ENCODE measurements at places on chromosomes 6 and 20.

- no peak overlapping the region for H3K27ac ChIP-seq
- DNase-seq: no peak
- no peaks in the 10 kb centered on the region for H3K4me1 ChIP-seq
- H3K36me3 ChIP-seq: no peaks in the 10 kb centered on the region
Measured at GRCh38 chr20:53788253-53789022, 194.8 kb upstream of the ZNF217 start.

DNA sequence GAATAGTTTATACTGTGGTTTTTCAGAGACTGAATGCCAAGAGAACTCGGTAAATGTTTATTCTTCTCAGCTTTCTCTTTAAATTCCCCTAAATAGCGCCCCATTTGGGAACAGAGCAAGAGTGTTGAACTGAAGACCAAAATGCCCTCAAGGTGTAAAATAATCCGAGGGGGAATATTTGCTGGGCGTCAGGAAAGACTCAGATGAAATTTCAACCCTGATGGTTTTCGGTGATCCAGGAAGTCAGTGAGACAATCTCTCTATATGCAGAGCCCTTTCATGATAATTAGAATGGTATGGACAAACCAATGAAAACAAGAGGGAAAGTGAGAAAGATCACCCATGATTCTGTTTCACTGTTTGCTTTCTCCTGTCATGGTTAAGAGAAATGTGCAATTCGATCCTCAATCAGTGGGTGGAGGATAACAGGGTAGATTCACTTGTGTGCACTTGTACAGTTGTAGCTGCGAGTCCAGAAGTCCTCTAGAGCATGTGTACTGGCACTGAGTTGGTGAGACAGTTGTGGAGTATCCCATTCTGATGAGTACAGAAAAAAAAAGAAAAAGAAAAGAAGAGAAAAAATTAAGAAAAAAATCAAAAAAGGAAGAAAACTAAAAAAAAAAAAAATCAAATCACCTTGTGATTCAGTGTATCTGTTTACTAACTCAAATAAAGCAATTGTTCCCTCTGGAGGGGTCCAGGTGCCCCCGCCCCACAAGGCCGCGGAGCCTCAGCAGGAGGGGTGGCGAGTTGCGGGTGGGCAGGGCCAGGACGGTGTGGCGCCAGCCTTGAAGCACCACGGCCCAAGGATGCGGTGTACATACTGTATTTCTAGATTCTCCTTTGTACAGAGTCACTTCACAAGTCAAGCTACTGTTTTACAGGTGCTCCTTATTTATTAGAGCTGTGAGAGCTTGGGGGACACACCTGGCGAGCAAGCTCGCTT lies 164.9 kb downstream of the SCML4 start:
- no peak overlapping the region for H3K4me3 ChIP-seq
- DNase-seq: no peak
- no peaks in the 10 kb centered on the region for H3K36me3 ChIP-seq

DNA sequence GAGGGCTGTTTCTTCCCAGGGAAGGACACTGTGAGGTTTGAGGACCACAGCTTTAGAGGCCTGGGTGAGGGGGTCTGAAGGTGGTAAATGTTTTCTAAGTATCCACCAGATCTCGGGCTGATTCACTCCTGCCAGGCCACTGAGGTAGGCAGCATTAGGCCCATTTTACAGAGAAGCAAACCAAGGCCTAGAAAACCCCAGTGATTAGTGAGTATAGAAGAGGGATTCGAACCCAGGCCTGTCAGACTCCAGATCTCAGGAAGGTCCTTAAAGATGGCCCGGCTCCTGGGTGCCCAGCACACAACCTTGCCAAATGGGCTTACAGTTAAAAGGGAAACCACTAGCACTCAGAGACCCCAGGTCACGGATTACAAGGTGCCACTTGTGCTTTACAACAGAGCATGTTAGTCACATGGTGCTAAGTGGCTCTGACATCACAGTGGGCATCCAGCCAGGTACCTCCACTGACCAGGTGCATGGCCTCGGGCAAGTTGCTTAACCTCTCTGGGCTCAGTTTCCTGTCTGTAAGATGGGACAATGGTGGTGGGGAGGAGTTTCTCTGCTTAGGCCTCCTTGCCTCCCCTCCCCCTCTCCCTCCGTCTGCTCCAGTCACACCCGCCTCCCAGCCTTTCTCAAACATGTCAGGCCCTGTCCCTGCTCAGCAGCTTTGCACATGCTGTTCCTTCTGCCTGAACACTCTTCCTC lies 18.8 kb upstream of the SIRPA start:
- H3K36me3 ChIP-seq: no peaks in the 10 kb centered on the region
- no peak overlapping the region for H3K4me3 ChIP-seq
- no peak for DNase-seq
- no peaks in the 10 kb centered on the region for H3K4me1 ChIP-seq
- no peak overlapping the region for H3K27ac ChIP-seq

DNA sequence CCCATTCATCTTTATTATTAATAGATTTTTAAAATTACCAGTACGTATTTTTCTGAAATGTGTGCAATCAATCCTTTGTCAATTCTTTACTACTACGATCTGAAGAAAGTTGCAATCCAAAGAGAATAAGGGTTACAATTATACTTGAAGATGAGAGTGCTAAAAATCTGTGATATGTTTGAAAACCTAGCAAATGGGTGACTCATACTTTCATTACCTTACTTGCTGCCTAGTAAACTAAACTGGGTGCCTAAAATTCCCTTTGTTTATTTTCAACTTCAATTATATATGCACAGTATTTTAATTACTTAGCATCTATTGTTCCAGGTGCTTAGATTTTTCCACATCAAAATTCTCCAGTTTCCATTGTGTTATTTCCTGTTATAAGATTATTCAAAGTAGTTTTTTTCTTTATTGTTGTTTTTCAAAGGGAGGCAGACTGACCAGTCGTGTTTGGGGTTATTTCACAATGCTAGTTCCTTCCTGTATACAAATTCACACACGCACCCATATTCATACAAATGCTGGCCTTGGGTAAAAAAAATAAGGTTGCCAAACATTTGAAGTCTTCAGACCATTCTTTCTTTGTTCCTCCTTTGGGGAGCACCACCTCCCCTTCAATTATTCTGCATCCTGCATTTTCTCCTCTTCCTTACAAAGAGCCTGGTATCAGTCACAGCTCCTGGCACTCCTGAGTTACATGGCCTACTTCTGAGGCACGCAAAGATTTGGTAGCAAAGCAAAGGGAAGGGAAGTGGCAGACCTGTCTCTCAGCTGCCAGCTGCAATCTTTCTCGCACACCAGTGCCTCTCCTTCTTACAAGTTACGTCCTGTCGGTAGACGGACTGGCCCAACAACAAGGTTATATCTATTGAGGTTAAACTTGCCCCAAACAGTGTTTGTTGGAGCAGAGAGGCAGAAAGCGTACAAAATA lies 16.2 kb upstream of the FAM135A start:
- H3K4me3 ChIP-seq: no peak overlapping the region
- H3K27me3 ChIP-seq: no peaks in the 10 kb centered on the region
- DNase-seq: peak; percentile 61

GRCh38 chr20:32116079-32116521 lies 6.6 kb downstream of the TM9SF4 start:
- no peak for DNase-seq
- H3K27me3 ChIP-seq: no peaks in the 10 kb centered on the region
- H3K36me3 ChIP-seq: no peaks in the 10 kb centered on the region
- no peak overlapping the region for H3K4me3 ChIP-seq
- H3K4me1 ChIP-seq: peaks cover 3% of the 10 kb centered on the region
- H3K27ac ChIP-seq: no peak overlapping the region

- no peaks in the 10 kb centered on the region for H3K27me3 ChIP-seq
- H3K36me3 ChIP-seq: no peaks in the 10 kb centered on the region
- DNase-seq: peak; percentile 76
- H3K27ac ChIP-seq: no peak overlapping the region
Measured at GRCh38 chr6:31308050-31308844, 36.4 kb upstream of the HLA-C start.

DNA sequence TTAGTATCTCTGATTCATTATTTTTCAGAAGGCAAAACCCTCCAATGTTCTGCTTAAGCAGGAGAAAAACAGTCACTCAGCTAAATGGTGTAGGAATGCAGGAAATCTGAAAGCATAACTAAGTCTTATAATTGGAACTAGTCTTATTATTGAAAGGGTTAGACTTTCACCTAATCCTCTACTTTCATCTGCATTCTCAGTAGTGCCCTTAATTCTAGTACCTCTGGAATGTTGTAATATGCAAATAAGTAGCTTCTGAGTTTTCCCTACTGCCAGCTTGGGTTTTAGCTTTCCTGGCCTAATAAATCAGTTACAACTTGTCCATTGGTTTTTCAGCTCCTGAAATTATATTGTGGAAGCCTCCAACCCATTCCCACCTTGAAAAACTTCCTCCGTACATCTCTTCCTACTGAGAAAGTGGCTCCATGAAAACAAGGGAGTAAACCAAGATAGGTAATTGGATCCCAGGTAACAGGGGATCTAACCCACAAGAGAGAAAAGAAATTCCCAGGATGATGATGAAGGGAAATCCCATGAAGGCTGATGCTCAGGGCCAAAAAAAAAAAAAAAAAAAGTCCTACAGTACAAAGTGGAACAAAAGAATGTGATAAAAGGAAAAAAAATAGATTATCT lies 147.0 kb downstream of the TBC1D32 start:
- no peaks in the 10 kb centered on the region for H3K4me1 ChIP-seq
- no peak overlapping the region for H3K27ac ChIP-seq
- H3K36me3 ChIP-seq: no peaks in the 10 kb centered on the region
- no peak overlapping the region for H3K4me3 ChIP-seq
- H3K27me3 ChIP-seq: no peaks in the 10 kb centered on the region

DNA sequence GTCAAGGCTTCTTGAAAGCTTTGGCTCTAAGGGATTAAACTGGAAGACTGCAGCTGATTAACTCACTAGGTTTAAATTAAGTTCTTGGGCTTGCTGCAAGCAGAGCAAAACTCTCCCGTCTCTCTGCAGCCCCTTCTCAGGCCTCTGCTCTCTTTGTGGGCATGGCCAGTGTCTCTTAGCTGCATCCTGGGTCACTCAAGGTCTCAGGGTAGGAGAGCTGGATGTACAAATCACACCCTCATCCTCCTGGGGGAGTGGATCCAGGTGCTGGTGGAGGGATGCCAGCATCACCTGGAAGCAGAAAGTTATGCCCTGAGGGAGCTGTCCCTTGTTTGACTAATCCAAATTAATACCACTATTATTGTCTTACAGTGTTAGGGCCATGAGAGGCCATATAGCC lies 35.8 kb downstream of the GCM1 start:
- no peaks in the 10 kb centered on the region for H3K4me1 ChIP-seq
- H3K4me3 ChIP-seq: no peak overlapping the region
- H3K27ac ChIP-seq: peak overlapping the region; percentile 21
- peak; percentile 6 for DNase-seq
- H3K36me3 ChIP-seq: no peaks in the 10 kb centered on the region

DNA sequence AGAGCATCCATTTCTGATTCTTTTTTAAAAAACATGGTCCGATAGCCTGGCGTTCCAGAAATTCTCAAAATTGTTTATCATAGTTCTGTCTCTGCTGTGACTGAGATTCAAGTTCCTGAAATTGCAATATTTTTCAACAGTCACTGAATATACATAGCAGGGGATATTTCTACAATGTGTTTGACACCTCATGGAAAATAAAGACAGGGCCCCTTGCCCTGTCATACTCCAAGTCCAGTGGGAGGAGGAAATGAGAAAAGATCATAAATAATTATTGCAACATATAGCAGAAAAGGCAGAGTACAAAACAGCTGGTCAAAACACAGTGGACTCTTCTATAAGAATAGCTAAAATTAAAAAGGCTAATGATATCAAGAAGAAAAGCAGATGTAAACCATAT lies 234.8 kb upstream of the SPTLC3 start:
- no peak overlapping the region for H3K4me3 ChIP-seq
- H3K27ac ChIP-seq: no peak overlapping the region
- no peak for DNase-seq
- no peaks in the 10 kb centered on the region for H3K27me3 ChIP-seq
- H3K36me3 ChIP-seq: no peaks in the 10 kb centered on the region
- no peaks in the 10 kb centered on the region for H3K4me1 ChIP-seq

GRCh38 chr20:22626496-22626895 lies 42.1 kb upstream of the FOXA2 start:
- no peaks in the 10 kb centered on the region for H3K27me3 ChIP-seq
- no peak overlapping the region for H3K4me3 ChIP-seq
- no peak for DNase-seq
- no peak overlapping the region for H3K27ac ChIP-seq
- no peaks in the 10 kb centered on the region for H3K36me3 ChIP-seq

- H3K27me3 ChIP-seq: no peaks in the 10 kb centered on the region
- no peak overlapping the region for H3K27ac ChIP-seq
- H3K36me3 ChIP-seq: no peaks in the 10 kb centered on the region
- H3K4me1 ChIP-seq: no peaks in the 10 kb centered on the region
Measured at GRCh38 chr6:149728499-149729234, 10.8 kb upstream of the LATS1 start.

DNA sequence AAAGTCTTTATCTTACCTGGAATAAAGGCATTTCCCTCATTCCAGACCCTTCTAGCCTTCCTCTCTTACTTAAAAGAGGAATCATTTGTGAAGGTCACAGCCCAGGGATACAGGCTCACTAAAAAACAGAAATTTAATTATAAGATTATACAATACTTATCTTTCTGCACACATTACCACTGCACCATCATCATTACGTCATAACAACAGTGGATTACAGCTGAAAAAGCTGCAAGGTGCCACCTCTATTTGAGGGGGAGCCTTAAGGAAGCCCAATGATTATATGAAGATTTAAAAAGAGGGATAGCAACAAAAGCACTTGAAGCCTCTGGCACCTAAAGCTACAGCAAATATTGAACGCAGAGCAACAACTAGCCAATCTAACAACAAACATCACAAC lies 452.9 kb upstream of the EYS start:
- H3K27ac ChIP-seq: no peak overlapping the region
- H3K27me3 ChIP-seq: no peaks in the 10 kb centered on the region
- H3K4me1 ChIP-seq: no peaks in the 10 kb centered on the region
- no peaks in the 10 kb centered on the region for H3K36me3 ChIP-seq
- no peak overlapping the region for H3K4me3 ChIP-seq
- DNase-seq: no peak

GRCh38 chr6:26594730-26595632 lies 1.8 kb upstream of the ABT1 start:
- H3K4me3 ChIP-seq: peak overlapping the region; percentile 93
- no peaks in the 10 kb centered on the region for H3K27me3 ChIP-seq
- no peaks in the 10 kb centered on the region for H3K36me3 ChIP-seq
- DNase-seq: no peak
- peak overlapping the region; percentile 84 for H3K27ac ChIP-seq

Data from prostate gland (tissue), 2 donors.